LNCaP clone FGC (cell line): ENCODE measurements at places on chromosomes 3 and 15.

GRCh38 chr3:19046440-19046839 is 101.9 kb upstream of the KCNH8 start:
- no peak for DNase-seq

DNA sequence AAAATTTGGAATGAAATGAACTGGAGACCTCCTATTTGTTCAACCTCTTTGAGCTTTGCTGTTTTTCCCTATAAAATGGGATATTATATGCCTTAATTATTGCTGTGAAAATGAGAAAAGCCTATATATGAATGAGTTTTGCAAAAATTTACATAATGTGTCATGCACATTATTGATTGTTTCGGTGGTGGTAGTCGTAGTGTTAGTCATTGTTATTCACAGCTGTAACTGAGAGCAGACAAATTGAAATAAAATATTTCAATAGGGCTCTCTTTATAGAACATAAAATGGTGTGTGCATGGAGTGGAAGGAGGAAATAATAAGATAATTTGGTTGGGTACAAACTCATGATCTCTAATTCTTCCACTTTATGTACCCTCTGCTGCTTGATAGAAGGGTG is 153.7 kb upstream of the GADL1 start:
- no peak for DNase-seq

GRCh38 chr3:167918008-167918596 is 177.6 kb downstream of the GOLIM4 start:
- no peak for DNase-seq

DNA sequence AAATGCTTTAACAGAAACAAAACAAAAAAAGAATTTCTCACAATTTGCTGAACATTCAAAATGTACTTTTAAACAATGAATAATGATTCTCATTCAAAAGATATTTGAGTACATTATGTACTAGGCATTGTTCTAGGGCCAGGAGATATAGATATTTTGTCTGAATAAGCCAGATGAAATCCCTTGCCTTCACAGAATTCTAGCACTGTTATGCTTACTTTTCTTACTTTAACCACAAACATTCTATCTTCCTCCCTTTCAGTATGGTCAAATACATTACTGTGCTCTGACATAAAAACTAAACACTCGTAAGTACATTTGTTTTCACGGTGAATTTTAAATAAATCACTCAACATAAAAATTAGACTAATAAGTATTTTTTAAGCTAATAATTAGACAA is 116.7 kb downstream of the ADAM10 start:
- no peak for DNase-seq

- DNase-seq, result no peak
Measured at GRCh38 chr15:48392356-48392755, 61.1 kb downstream of the DUT start.

DNA sequence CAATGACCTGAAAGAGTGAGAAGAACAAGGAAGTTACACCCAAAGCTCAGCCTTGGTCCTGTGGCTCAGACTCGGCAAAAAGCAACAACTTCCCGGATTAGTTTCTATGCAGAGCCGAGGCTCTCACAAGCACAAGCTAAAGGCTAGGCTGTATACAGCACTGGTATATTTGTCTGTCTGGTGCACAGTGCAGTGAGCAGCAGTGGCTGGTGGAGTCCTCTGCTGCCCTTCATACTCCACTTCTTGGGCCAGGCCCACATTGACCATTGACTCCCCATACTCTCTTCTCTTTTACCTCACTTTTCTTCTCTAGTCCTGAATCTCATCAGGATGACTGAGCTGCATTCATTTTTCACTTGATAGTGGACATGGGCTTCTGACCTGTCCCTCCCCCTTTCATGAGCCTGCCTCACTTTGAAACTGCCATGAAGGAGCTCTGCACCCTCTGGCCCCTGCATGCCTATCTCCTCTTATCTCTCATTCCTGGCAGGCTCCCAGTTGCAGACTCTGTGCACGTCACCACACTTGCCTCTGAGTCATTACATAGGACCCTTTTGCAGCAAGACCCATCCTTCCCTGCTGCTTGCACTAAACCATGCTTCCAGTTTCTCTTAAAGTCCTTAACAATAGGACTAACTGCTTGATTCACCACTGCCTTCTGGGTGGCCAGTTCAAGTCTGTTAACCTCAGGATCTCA is 379.3 kb downstream of the NTRK3 start:
- DNase-seq, result no peak

DNA sequence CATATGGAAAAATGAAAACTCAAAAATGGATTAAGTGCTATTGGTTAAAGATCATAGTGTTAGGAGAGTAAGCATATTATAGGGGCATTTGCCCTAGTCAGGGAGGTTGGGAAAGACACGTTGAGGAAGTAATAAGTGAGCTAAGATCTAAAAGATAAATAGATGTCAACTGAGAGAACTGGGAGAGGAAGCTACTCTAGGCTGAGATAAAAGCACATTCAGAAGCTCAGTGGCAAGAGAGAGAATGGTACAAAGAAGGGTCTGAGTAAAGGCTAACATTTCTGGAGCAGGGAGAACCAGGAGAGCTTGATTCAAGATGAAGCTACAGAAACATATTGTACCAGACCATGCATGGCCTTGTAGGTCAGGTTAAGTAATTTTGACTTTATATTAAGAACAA is 63.9 kb downstream of the TRPC1 start:
- no peak for DNase-seq

- DNase-seq, result no peak
Measured at GRCh38 chr15:49187549-49188245, 17.6 kb downstream of the GALK2 start.

- DNase-seq, result no peak
Measured at GRCh38 chr3:22284559-22284958, 533.5 kb upstream of the ZNF385D start.

DNA sequence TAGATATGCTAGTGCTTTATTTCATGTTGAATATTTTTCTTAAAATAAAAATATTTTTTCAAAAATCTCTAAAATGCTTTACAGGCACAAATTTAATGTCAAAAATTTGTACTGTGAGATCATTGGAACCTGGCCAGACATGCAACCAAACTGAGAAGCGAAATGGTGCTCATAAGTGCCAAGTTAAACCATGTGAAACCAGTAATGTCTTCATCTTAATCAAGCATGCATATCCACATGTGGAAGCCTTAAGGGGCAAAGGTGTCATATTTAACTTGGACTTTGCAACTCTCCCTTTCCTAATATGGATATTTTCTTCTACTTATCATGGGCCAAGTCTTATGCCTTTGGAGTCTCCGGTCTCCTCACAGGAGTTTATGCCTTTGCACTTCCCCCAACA is 208.9 kb upstream of the COL8A1 start:
- no peak for DNase-seq

DNA sequence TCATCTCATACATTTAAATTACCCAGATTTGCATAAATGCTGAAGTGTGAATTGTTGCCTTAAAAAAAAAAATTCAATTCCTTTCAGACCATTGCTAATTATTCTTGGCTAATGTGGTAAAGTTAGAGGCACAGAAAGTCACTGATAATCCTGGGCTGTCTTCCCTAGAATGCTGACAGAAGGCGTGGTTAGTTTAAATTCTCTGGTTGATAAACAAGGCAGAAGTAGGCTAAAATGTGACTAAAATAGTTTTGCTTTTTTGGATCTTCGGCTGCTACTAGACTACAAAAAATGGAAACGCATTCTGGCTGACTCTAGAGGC is 193.7 kb downstream of the OTOL1 start:
- no peak for DNase-seq

DNA sequence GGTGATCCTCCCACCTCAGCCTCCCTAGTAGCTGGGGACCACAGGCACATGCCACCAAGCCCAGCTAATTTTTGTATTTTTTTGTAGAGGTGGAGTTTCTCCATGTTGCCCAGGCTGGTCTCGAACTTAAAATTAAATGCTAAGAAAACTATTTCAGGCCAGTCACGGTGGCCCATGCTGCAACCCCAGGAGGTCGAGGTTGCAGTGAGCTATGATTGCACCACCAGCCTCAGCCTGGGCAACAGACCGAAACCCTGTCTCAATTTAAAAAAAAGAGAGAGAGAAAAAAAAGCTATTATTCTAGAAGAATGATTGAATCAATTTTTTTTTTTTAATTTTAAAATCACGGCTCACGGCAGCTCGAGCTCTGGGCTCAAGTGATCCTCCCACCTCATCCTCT is 4.7 kb downstream of the SLC51A start:
- no peak for DNase-seq

DNA sequence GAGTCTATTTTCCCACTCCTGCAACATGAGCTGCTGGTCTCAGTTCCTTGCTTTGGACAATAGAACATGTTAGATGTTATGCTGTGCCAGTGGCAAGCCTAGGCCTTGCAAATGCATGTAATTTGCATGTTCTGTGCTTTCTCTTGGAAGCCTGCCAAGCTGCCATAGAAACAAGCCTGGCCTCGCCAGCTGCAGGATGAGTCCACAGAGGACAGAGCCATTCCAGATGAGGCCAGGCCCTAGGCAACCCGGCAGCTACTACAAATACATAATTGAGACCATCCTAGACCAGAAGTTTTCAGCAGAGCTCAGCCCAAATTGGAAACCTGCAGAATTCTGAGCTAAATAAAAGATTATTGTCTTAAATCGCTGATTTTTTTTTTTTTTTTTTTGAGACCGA is 39.6 kb downstream of the TRIM69 start:
- DNase-seq, result peak; percentile 27

GRCh38 chr3:107112356-107112755 is 264.9 kb upstream of the CCDC54 start:
- DNase-seq, result no peak

- DNase-seq, result no peak
Measured at GRCh38 chr3:120673116-120673515, 8.9 kb downstream of the HGD start.

- no peak for DNase-seq
Measured at GRCh38 chr15:71748293-71748718, 62.0 kb upstream of the NR2E3 start.

DNA sequence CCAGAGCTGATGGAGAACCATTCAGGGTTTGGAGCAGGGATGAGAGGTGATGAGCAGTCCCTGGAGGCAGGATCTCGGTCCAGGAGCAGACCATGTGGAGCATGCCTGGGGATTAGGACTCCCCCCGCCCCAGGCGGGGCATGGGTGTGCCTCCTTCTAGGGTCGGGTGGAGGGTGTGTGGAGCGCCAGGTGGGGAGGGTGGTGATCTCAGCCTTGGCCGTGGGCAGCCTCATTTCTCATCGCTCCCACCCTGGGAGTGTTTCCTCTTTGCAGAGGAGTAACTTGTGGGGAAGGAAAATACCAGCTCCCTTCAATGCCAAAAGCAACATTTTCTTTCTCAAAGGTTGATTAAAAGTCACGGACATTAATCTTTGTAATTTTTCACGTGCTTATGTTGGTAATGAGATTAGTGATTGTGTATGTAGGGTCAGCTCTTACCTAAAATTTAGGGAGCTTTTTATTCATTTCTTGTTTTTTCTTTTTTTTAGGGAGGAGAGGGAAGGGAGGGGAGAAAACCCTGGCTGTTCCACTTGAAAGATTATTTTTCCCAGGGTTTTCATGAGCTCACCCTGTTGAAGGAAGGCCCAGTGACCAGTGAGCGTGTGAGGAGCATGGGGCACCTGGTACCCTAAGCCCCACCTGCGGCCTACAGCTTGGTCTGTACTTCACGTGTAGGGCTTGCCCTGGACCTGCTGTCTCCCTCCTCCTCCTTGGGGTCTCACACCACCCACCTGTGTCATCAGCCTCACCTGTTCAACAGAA is 11.0 kb downstream of the FBLN2 start:
- DNase-seq, result no peak

GRCh38 chr15:97319291-97319690 is 641.2 kb upstream of the ARRDC4 start:
- DNase-seq, result no peak

DNA sequence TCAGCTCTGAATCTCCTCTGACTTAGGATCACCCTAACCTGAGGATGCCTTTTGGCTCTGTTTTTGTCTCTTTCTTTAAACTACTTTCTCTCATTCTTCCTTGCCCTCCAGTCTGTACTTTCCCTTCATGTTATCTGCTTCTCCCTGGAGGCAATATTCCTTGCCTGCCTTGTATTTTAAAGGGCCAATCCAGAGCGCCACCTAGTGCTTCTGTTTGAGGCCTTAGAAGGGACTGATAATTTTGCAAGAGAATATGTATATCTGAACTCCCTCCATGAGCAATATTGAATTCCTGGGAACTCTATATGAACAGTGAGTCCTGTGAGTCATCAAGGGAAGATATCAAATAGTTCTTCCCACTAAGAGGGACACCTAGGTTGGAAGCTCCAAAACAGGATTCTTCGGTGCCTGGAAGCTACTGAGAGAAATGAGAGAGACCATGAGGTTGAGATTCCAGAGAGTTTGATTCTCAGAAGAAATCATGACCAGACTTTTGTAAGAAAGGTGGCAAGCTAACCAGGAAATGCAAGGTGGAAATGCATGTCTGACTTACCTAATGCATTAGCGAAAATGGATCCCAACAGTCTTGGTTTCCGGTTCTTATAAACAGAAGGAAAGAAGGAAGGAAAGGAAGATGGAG is 203.8 kb upstream of the CD96 start:
- DNase-seq, result peak; percentile 44

- DNase-seq, result no peak
Measured at GRCh38 chr3:74532446-74532845, 82.0 kb downstream of the CNTN3 start.

- no peak for DNase-seq
Measured at GRCh38 chr3:3038201-3038991, 71.8 kb downstream of the IL5RA start.

- no peak for DNase-seq
Measured at GRCh38 chr15:100781061-100781960, 98.3 kb upstream of the ALDH1A3 start.

- DNase-seq, result no peak
Measured at GRCh38 chr3:27596334-27596841, 112.2 kb upstream of the SLC4A7 start.

DNA sequence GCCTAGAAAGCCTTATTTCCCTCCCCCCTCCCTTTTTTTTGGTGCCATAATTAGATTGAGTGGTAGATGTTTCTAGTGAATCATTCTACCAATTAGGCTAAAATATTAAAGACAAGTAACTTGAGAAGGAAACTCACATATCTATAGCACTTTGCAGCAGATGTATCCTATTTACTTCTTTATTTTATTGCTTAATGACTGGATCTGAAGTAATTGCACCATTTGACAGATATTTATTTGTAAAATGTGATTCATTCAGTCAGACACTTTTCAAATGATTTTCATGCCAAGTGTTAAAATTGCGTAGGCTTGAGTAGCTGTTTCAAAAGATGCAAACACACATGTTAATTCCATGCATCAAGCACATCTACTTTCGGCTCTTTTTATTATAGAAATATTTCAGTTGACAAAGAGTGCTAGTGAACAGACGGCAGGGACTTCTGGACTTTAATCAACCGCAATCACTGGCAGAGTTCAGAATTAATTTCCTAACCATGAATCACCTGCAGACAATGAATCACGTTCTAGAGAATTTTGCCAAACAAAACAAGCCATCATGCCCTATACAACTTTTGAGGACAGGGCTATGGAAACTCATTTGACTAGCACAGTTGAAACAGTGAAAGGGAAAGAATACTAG is 636.8 kb downstream of the MECOM start:
- no peak for DNase-seq

GRCh38 chr3:31370380-31370666 is 162.4 kb upstream of the STT3B start:
- DNase-seq, result no peak

- DNase-seq, result no peak
Measured at GRCh38 chr15:91384189-91384730, 284.2 kb downstream of the SV2B start.
